ENCODE measurements at places on chromosomes 1 and 21.

- peak; percentile 97 for DNase-seq
These were observed at the start of gene H6PD for GRCh38 chr1:9234223-9235095. Gene H6PD (plus strand): TSS chr1:9234774. CDS start chr1:9244935, 10,161 bp downstream.

DNA sequence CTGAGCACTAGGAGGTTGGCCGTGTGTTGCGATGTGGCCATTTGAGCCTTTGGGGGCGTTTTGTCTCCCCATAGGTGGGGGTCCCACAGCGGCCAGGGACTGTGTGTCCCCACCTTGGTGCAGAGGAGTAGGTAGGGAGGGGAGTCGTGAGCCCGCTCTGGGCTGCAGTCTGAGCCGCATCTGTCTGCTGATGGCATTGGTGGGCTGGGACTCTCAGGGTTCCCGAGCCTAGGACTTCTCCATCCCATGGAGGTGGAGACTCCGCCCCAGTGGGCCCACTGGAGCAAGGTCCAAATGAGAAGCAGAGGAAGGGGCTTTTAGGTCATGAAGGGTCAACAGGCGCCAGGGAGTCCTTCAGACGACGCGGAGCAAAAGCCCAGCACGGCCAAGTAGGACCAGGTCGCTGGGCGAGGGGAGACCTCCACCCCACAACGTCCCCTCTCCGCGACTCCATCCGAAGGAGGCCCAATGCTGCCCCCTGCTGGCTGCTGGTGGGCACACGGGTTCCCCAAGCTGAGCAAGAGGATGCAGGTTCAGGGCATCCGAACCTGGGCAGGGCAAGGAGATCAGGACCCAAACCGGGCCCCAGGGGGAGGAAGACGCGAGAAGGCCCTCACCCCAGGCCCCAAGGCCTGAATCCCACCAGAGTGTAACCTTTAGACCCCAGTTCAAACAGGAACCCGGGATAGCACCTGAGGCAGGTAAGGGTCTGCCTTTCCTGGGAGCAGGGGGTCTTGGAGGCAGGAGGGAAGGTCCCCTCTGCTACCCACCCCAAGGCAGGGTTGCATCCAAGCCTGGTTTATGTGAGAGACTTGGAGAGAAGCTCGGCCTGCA lies 14.9 kb downstream of the TTC34 start:
- DNase-seq, result no peak

DNA sequence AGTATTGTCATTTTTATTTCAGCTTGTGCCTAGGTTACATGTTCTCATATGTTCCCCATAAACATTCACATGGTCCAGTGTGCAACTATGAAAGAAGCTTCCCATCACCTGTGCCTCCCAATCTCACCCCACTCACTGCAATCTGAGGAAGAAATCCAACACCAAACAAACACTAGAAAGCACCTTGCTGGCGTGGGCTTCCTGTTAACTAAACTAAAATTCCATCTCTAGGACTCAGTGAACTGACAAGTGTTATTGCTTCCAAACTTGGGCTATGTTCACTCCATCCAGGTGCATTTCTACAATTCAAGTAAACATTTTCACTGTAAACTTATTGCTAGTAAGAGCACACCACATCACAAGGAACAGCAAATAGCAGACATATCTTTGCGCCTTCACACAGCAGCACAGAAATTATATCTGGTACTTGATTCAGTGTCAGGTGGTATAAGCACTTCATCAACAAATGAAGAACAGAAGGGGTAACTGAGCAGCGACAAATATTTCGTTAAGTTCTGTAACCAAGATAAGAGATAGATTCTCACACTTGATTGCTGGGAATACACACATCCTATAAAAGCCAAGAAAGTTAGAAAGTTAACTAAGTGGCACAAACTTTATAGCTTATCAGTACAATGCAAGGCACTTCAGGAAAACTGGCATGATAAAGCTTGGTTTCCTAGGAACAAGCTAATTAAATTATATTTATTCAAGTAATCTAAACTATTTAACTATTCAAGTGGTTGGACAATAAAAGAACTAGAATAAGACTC lies 8.9 kb upstream of the KCNJ15 start:
- no peak for DNase-seq

DNA sequence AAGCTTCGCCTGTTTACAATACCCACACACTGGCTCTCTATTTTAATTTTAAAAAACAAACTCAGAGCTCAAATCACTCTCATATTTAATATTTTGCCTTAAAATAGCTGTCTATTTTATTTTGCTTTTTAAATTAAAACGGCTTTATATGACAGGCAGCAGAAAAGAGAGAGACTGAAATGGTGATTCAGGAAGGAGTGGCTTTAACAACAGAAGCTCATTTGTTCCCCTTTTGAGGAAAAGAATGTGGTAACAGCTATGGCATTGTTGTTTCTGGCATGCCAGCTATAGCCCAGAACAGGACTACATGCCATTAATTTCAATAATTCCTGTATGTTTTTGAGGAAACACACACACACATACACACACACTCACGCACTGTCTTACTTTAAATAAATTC lies 234.2 kb upstream of the PTBP2 start:
- no peak for DNase-seq

- no peak for DNase-seq
These were observed 24.4 kb upstream of the TMEM54 start for GRCh38 chr1:32925403-32926162.

DNA sequence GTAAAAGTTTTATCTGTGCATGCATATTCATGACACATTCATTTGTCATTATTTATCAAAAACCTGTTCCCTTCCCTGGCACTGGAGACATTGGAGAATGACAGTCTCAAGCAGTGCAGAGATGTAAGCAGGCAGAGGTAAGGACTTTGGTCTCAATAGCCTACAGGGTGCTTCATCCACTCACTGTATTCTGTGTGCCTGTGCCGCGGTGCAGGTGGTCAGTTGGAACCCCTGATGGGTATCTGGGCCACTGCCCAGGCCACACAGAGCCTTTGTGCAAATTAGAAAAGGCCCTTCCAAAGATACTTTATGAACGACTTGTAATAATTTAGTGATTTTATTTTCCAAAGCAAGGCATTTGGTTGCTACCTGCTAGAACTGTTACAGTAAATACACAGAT lies 44.0 kb downstream of the CDC42 start:
- DNase-seq, result no peak

DNA sequence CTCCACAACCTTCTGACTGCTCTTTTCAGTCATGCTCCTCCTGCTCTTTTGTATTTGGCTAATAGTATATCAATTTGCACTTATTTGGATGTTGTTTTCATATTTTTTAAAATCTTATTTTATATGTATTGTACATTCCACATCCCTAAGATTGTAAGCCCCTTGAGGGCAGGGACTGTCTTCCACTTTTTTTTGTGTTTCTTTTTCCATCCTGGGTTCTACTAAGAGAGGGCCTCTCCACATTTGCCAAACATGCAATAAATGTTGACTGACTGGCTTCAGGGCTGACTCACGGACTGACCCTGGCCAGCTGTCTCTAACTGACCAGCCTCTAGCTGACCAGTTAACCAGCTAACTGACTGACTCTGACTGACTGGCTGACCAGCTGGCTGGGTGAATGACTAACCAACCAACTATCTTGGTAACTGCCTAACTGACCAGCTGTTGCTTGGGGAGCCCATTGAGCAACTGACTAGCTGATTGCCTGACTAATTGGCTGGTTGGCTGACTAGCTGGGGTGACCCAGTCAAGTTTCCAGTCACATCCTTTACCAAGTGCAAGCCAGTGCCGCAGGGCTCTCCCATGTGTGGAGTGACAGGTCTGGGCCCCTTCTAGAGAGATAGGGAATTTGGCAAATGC lies 16.1 kb downstream of the CSF1 start:
- peak; percentile 53 for DNase-seq

GRCh38 chr1:241717975-241718374 lies 65.9 kb downstream of the WDR64 start:
- no peak for DNase-seq

DNA sequence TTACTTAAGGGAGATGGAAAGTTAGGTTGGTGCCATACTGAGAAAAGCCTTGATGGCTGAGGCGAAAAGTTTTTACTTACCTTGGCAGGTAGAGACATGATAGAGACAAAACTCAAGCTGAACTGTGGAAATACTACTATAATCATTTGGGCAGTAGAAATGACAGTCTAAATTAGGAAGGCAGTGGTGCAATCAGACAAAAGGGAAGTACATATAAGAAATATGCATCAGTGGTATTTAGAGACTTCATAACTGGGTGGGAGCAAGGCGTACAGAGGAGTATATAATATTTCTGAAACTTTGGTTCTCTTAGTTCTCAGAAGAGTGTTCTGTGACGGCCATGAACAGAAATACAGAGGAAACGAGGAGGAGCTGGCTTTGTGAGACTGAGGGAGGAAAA lies 2.4 kb upstream of the CEP350 start:
- no peak for DNase-seq

DNA sequence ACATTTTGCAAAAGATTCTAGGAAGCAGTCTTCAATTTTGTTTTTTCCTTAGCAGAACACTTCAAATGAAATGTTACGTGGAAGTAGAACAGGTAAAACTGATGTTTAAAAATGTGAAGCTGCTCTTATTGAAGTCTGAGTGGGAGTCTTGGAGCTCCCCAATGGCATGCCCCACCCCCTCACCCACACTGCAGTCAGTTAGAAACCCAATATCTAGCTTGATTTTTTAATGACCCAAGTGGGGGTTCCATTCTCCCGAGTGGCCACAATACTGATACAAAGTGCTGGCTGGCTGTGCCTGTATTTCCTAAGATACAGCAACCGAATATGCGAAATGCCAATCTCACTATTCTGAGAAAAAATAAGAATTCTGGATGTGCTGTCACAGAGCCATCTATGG lies 31.3 kb downstream of the GPR3 start:
- no peak for DNase-seq

DNA sequence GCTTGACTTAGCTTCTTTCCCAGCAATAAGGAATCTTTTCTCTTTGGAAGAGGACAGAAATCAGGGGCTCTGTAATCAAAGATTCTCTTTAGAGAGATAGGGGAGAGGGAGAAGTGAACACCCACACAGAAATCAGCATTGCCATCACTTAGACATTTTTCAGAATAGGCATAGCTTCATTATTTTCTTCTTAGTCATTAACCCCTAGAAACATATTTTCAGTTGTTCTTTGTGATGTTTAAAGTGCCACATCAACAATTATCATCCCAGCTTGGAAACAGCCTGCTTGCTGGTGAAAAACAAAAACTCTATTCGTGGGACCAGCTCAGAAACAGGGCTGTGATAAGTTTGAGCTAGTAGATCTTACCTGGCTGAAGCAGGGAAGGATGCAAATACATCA lies 88.3 kb upstream of the SLC44A3 start:
- DNase-seq, result no peak

DNA sequence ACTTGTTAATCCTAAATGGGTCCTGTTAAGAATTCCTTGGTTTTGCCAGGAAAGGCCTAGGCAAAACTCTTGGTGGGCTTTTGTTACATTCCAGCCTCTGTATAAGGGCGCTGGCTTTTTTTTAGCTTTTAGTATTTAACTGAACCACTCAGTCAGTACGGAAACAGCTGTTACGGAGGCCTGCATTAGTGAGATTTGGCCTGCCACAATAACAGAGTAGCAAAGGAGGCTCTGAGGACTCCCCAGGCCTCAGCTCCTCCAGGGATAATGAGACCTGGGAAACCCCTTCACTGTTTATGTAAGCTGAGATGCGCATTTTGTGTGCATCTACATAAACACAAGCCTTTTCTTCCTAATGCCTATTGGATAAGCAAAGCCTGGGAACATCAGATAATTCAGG lies 210.2 kb downstream of the APP start:
- DNase-seq, result no peak

GRCh38 chr1:158159597-158159996 lies 21.1 kb upstream of the CD1D start:
- no peak for DNase-seq

GRCh38 chr1:200877010-200877409 lies 4.2 kb downstream of the GPR25 start:
- DNase-seq, result no peak

DNA sequence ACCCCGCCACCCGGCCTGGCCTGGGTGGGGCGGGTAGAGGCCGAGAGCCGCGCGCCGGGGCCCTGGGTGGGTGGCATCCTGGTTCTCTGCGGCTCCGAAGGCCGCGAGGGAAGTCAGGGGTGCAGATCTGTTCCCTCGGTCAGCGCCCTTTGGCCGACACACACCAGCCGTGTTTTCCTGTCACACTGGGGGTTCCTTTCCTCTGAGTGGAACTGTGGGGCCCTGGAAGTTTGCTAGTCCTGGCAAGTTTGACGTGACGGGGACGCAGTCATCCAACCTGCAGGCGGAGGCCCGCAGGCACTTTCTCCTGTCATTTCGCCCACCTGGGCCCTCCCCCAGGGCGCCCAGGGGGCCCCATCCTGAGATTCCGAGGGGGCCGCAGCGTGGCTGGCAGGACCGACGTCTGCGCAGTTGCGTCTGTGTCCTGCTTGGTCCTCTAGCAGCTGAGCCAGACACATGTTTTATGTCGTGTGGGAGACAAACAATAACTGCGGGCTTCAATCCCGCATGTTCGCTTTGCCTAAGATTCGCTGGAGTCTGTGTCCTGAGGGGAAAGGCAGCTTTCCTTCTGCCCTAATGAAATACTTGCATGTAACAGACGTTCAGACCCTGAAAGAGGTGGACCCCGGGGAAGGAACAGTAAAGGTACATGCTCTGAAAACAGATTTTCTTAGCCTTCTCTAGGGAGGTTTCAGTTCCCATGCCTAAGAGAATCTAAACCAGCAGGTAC lies 1.5 kb downstream of the FAM163A start:
- DNase-seq, result no peak

DNA sequence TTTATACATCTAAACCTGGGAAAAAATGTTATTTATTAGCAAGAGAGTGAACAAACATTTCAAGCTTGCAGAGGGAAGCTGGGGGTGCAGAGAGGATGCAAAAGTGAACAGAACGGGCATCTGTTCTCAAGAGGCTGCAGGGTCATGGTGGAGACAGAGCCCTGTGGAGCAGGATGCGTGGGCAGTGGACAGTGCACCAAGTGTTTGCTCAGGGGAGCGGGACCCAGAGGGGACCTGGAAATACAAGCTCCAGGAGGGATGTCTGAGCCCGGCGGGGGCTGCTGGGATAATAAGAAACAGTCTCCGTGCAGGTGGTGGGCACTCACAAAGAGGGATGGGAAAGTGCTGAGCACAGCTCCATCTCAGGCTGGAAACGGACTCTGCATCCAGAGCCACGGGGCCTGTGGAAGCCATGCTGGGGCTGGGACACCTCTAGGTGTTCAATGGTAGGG lies 105.3 kb upstream of the SLC45A1 start:
- DNase-seq, result no peak

Measured in hepatic stellate cell (primary cell).